ENCODE measurements at places on chromosomes 16 and 17.

DNA sequence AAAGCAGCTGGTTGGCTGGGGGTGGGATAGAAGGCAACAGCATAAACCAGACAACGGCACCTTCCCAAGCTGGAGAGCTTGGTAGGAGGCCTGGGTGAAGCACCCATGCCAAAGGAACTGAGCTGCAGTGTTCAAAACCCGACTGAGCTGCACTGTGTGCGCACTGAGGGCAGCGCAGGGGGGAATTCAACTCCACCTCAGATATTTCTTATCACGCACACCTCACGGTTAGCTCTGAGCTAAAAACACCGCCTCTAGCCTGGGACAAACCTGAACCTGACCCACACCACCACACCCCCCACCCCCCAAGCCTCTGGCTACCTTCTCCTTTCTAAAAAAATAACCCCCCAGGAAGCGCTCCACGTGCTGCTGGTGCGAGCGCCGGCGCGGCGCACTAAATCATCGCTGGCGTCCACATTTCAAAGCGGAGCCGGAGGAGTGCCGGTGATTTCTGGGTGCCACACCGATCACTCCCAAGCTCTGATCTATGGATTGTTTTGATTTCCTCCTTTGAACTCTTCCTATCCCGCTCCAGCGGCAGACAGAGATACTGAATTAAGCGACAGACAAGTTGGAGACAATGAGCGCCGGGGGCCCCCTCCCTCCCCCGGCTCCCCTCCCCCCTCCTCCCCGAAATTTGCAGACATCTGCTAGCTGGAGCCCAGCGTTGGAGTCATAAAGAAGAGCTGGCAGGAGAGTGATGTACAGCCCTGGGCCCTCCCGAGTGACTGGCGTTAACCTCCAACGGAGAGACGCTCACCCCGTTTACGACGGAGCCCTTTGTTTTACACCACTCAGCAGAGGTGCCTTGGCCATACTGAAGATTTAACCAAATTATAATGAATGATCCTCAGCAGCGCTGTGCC is 85.0 kb downstream of the NOG start:
- peak; percentile 28 for DNase-seq

DNA sequence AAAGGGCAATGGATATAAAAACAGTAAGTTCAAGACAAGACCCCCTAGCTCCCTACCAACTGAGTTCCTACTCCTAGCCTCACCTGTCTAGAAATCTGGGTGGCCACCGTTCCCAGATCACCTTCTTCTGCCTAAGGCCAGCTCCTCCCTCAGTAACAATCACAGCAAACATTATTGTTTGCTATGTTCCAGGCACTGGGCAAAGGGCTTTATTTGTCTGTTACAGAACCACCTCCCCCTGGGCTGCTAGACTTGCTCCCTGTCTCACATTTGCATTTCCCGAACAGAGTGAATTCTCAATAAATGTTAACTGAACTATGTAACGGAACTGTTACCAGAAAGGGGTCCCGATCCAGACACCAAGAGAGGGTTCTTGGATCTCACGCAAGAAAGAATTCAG is 6.8 kb downstream of the LRRC3C start:
- DNase-seq = no peak

DNA sequence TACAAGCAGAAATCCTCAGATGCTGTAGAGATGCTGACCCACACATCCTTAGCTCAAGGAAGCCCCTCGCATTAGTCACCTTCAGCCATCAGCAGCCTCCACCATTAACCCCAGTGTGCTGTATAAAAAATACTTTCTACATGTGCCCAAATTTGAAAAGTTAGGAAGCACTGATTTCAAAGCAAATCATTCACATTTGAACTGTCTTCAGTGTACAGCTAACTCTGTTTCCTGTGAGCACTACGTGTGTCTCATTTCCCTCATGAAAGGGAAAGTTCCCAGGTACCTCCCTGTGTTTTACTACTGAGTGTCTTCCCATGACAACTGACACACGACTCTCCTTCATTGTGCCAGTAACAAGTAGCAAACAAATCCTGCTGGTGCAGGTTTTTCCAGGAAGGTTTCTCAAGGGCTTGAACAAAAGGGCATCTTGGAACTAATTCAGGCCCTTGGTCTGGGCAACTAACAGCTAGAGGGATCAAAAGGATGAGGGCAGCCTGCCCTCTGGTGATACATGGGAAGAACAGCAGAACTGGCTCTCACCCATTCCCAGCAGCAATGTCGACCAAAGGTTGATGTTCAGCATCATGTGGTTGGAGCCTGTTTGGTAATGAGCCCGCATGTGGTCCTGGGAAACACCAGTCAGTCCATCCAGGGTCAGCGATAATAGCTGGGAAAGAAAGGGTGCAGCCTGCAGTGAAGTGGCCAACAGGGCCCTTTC is 4.0 kb downstream of the SLC35B1 start:
- DNase-seq = no peak

DNA sequence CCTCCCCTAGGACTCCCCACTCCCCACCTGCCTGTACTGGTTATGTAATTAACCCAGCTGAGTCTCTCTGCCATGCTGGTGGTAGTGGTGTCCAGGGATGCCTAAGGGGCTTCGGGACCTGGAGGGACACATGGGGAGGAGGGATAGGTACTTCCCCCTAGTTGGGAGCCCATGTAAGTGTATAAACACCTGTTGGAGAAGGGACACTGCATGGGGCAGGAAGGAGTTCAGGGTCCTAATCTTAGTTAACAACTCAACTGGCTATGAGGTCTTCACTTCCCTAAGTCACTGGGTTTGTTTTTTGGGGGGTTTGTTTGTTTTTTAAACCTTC is 1.3 kb downstream of the RASL10B start:
- DNase-seq = no peak

DNA sequence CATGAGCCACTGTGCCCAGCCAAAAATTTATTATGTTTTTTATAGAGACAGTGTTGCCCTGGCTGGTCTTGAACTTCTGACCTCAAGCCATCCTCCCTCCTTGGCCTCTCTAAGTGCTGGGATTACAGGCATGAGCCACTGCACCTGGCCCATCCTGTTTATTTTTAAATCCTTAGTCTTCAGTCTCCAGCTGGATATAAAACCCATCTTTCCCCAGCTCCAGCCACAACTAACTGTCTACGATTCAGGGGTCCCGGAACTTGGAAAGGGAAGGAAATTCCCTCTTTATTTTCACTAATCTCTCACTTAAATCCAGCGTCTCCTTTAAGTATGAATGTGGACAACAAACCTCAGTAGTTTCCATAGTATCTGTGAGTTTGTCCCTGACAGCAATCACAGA is 62.2 kb downstream of the IQCK start:
- DNase-seq = no peak
